ENCODE measurements at places on chromosomes 5 and 9.

GRCh38 chr5:120703918-120704587 is 240.0 kb downstream of the PRR16 start:
- DNase-seq = no peak

- DNase-seq = peak; percentile 29
Observed at GRCh38 chr9:89175828-89176261, 2.8 kb downstream of the SHC3 start.

DNA sequence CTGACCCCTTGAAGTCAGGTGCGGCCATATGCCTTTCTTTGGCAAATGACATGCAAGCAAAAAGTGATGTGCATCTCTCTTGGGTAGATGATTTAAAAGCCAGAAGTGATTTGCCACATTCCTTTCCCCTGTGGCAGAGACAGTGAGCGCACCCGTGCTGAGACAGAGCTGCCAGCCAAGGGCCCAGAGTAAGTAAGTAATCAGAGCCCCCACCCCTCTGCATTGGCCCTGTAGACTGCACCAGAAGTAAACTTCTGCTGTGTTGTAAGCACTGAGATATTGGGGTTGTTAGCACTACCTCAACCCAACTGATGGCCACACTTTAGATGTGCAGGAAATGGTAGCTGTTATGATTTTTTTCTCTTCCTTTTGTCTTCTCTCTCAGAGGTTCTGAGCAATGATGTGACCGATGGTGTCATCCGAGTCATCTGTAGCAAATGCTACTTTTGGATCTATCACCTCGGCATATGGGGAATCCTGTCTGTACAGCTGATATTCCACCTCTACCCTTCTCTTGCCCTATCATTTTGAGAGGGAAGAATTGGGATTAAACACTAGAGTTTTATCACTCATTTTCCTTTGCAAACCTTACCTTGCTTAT is 58.0 kb downstream of the DOCK2 start:
- no peak for DNase-seq

DNA sequence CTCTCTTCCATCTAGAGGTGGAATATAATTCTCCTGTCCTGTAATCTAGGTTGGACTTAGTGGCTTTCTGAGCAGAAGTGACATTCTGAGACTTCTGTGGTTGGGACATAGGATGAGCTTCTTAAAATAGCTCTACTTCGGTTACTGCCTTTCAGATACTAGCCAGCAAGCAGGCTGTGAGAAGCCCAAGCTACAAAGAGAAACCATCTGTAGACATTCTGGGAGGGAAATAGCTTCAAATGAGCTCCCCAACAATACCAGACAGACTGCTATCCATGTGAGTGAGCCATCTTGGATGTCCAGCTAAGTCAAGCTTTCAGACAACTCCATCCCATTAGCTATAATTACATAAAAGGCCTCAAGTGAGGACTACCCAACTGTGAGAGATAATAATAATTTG is 568.9 kb downstream of the DMRTA1 start:
- DNase-seq = no peak

GRCh38 chr9:112921549-112921948 is 30.9 kb upstream of the SLC46A2 start:
- no peak for DNase-seq

GRCh38 chr9:110872920-110873319 is 165.3 kb downstream of the LPAR1 start:
- DNase-seq = no peak

DNA sequence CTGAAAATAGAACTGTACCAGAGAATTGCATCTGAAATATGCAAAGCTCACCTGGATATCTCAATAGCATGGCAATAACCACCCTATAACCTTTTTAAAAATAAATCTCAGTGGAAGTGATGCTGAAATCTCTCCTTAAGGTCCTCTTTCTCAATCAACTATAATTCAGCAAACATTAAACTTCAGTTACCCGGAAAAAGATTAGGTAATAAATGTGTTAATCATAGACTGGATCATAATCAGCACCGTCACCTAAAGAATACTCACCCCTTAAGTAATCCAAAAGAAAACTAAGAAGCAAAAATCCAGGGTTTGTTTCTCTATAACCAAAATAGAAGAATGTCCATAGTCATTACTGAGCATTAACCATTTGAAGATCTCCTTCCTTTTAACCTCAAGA is 44.3 kb upstream of the DENND4C start:
- DNase-seq = no peak
